ENCODE measurements at places on chromosomes 1 and 21.

GRCh38 chr1:178155481-178156255, 61.8 kb downstream of the RASAL2 start:
- DNase-seq = no peak

GRCh38 chr1:6907676-6908434, 122.6 kb downstream of the CAMTA1 start:
- DNase-seq = no peak

GRCh38 chr21:27265492-27265891, 298.6 kb upstream of the ADAMTS5 start:
- DNase-seq = no peak

DNA sequence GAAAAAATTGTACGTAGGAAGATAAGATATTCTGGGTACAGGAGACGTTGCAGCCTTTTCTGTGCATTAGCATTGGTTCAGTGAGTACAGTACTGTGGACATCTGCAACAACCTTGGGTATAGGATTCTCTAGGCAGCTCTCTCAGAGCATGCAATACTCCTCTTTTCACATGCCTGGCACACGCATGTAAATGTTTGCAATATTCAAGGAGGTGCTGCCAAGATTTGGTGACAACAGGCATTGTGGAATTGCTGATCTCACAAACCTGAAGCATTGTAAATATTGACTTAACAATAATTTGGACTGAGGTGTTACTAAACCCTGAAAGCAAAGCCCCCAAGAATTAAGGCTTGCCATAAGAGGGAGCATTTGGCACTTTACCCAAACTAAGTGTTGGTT, 126.8 kb downstream of the GRIK1 start:
- DNase-seq = no peak

DNA sequence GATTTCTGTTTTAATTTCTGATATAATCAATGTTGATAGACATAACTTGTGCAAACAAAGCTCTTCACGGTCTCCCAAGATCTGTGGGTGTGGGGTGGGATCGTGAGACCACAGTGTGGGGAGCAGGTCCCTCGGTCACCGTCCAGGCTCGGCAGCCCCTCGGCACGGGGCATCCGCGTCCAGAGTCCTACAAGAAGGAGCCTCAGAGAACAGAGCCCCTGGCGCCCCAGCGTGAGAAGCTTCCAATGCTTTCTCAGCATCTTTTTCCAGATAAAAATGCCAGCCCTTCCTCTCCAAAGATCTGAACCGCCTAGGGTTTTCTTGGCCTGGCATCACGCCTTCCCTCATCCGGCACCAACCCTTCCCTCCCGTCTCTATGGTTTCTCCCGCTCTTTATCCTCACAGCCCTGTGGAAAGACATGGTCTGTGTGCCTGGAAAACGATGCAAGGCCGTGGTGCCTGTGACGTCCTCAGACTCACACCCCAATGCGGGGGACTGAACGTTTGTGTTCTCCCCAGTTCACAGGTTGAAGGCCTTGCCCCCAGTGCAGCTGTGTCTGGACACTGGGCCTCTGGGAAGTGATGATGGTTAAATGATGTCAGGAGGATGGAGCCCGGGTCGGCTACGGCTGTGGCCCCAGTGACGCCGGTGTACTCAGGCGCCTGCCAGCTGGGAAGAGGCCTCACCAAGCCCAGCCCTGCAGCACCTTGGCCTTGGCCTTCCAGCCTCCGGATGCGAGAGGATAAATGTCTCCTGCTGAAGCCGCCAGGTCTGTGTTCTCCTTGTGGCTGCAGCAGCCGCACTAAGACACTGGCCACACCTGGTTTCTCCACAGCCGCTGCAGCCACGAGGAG, 45.9 kb upstream of the COL6A2 start:
- no peak for DNase-seq

GRCh38 chr1:203839081-203839480, 22.3 kb upstream of the SNRPE start:
- no peak for DNase-seq

GRCh38 chr1:230002164-230002803, 64.8 kb upstream of the GALNT2 start:
- DNase-seq = no peak

- no peak for DNase-seq
These were observed 29.9 kb upstream of the HJV start for GRCh38 chr1:146051452-146051851.

DNA sequence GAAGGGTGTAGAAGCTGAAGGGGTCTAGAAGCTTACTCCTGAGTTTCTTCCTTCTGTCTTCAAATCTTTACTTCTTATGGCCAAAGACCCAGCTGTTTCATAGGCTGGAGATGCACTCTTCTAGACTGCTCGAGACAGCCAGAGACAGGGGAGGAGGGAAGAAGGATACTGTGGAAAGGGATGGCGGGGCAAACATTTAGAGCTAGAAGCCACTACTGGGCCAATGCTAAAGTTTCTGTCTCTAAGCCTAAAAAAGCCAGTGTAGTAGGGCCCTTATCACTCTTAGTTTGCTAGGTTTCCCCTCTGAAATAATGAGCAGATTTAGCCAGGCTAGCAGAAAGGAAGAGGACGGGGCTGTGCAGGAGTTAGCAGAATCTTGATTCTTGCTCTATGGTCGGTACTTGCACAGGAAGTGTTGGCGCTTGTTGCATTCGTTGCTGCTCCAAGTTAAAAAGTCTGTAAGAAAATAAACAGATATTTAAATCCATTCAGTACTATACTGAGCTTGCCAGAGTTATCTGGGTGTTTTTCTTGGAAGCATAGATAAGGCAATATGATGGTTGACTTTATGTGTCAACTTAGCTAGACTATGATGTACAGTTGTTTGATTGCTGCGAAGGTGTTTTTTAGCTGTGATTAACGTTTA, 16.9 kb downstream of the REG4 start:
- no peak for DNase-seq

DNA sequence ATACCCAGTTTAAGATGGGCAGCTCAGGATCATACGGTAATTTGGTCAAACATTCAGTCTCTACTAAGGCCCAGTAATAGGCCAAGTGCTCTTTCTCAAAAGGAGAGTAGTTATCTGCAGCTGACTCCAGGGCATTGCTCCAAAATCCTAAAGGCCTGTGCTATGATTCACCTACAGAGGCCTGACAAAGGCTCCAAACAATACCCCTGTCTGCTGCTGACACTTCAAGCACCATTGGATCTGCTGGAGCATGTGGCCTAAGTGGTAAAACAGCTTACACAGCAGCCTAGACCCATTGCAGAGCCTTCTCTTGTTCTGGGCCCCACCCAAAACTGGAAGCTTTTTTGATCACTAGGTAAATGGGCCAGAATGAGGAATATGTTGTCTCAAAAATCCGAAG, 22.8 kb downstream of the SLAMF7 start:
- no peak for DNase-seq

GRCh38 chr1:2165646-2166045, 28.9 kb downstream of the FAAP20 start:
- no peak for DNase-seq

DNA sequence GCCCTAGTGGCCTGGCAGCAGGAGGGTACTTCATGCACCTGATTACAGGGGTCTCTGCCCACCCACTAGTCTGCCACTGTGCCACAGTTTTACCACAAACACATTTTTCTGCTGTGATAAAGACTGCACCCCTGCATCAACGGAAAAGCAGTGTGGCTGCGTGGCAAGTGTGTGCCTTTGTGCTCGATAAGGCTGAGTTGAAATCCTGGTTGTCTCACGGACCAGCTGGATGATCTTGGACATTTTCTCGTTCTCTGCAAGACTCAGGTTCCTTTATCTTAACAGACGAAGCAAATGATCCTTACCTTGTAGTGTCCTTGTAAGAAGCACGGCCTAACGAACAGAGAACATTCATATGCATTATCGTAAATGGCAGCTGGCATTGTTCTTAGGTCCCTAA, 10.2 kb downstream of the GRHL3 start:
- DNase-seq = no peak
